ENCODE measurements at places on chromosomes 11 and 22.

- DNase-seq, result no peak
Observed at GRCh38 chr11:7524462-7525235, 10.8 kb downstream of the PPFIBP2 start.

GRCh38 chr22:19577422-19577966, 53.3 kb upstream of the CLDN5 start:
- no peak for DNase-seq

GRCh38 chr11:65425105-65425970, 2.7 kb downstream of the NEAT1 start:
- DNase-seq, result peak; percentile 73

DNA sequence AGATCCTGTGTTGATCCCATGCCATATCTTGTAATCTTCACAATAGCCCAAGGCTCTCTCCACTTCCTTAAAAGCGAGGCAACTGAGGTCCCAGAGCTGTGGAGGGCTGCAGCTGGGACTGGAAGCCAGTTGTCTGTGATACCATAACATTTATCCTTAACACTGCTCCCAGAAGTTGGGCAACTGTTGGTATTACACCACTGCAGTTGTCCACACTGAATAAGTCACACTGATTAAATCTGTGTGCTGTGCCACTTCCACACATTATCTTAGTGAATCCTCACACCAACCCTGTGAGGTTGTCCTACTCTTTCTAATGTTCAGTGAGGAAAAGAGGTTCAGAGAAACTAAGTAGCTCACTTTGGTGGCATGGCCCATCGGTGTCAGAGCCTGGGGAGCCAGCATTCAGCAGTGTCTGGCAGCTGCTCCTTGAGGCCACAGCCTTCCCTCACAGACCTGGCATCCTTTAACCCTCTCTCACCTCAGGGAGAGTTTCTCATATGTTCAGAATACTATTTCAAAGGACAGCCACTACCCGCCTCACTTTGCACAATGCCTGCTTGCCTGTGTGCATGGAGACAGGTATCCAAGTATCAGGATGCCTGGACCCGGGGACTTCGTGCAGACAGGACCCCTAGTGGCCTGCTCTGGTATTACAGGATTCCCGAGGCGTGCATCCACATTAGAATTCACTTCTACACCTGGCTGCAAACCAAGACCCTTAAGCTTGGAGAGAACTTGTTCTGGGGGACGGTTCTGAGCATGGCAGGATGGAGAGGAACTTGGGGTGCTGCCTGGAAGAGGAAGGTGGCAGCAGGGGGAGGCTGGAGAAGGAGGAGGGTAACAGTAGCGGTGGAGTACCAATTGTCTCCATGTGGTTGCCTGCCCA, 221.9 kb upstream of the TBCEL start:
- peak; percentile 48 for DNase-seq

- no peak for DNase-seq
Observed at GRCh38 chr11:84930863-84931262, 696.3 kb downstream of the DLG2 start.

- DNase-seq, result no peak
Observed at GRCh38 chr11:34302046-34302921, 55.5 kb downstream of the ABTB2 start.

DNA sequence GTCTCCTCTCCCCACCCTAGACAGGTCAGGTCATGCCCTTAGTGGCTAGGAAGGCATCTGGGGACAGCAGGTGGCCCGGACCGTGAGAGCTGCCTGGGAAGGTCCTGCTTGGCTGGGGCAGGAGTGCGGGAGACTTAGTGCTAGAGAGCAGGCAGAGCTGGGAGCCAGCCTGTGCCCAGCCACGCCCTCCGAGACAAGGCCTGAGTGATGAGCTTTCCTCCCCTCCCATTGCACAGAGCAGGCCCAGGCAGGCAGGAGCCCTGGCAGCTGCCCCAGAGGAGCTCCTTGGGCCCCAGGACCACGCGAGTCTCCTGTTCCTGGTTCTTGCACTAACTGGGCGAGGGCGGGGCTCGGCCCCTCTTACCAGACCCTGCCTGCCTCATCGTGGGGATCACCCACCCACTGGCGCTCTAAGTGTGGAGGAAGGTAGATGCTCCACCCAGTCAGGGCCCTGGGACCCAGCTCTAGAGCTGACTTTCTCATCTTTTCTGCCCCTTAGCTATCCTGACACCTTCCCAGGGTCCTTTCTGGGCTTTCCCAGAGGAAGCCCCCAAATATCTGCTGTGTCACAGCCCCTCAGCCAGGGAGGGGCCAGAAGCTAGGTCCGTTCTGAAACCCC, 44.9 kb downstream of the MACROD1 start:
- DNase-seq, result no peak

DNA sequence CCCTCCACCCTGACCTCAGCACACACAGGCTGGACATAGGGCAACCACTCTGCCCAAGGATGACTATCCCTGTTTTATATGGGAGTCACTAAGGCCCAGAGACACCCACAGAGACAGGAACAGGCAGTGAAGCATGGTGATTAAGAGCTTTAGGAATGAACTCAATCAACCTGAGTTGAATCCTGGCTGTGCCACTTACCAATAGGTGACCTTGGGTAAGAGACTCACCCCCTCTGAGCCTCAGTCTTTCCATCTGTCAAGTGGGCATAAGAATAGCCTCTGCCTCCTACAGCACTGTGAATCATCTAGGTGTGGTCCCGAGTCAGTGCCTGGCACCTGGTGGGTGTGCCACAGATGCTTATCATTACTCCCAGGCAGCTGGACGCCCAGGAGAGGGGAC, 6.8 kb downstream of the CRYBB1 start:
- no peak for DNase-seq

DNA sequence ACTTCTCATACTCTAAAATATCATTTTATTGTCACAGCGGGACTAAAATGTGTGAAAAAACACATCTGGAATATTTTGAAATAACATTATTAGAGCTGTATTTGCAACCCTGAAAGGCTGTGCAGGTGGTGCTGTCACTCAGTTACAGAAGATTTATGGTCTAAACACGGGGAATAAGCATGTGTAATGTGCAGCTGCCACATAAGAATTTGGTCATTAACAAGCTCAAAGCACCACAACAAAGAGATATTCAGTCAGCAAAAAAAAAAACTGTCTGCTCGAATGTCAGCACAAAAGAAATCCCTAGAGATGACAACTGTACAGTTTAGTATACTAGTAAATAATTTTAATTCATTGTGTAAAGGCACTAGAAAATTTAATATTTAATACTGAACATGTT, 31.3 kb downstream of the TMEM123 start:
- DNase-seq, result no peak

GRCh38 chr22:42198226-42198625, 67.6 kb upstream of the CYP2D6 start:
- no peak for DNase-seq

- DNase-seq, result no peak
Observed at GRCh38 chr22:17436382-17436980, 67.2 kb downstream of the CECR2 start.

GRCh38 chr11:130141561-130142341, 17.8 kb upstream of the ST14 start:
- DNase-seq, result no peak

GRCh38 chr22:26983311-26983710, 325.9 kb downstream of the MIAT start:
- no peak for DNase-seq

DNA sequence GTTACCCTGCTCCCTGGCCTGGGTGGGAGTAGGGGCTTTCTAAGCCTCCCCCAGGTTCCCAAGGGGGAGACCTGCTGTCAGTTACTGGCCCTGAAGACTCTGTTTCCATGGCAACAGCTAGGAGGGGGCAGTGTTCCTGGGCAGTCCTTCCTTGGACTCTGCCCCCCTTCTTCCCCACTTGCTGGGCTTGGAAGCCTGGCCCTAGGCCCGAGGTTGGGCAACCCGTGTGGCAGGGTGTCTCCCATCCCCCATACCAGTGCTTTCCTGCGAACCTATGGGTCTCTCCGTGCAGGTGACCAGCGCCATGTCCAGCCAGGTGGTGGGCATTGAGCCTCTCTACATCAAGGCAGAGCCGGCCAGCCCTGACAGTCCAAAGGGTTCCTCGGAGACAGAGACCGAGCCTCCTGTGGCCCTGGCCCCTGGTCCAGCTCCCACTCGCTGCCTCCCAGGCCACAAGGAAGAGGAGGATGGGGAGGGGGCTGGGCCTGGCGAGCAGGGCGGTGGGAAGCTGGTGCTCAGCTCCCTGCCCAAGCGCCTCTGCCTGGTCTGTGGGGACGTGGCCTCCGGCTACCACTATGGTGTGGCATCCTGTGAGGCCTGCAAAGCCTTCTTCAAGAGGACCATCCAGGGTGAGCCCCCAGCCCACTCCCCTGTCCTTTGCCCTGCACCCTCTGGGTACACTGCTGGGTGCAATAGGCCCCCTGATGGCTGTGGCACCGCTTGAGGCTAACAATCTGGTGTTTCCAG, 1.7 kb downstream of the ESRRA start:
- DNase-seq, result no peak

- DNase-seq, result no peak
Observed at GRCh38 chr11:75823415-75823814, 8.4 kb downstream of the UVRAG start.

GRCh38 chr11:95461858-95462257, 230.9 kb upstream of the SESN3 start:
- DNase-seq, result no peak

- DNase-seq, result no peak
Observed at GRCh38 chr22:18994701-18995326, 58.7 kb upstream of the PRODH start.

DNA sequence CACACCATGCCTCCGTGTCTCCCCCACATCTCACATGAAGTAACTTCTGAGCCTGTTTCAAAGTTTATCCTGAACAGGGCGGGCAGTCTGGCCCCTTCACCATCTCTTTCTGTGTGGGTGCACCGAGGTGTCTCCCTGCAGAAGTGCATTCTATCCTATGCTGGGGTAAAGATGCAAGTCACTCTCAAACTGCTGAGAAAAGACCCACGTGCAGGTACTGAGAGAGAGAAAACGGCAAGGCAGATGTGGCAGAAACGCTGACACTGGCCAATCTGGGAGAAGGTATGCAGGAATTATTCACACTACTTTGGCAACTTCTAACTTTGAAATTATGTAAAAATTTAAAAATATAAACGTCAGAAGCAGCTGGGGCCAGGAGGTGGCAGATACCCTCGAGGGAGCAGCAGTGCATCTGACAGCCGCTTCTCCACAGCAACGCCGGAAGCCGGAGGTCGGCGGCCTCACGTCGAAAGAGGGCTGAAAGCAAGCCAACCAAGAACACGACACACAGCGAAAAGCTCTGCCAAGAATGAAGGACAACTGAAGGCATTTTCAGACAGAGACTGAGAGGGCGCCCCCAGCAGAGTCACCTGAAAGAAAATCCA, 34.2 kb upstream of the MOB2 start:
- DNase-seq, result no peak

DNA sequence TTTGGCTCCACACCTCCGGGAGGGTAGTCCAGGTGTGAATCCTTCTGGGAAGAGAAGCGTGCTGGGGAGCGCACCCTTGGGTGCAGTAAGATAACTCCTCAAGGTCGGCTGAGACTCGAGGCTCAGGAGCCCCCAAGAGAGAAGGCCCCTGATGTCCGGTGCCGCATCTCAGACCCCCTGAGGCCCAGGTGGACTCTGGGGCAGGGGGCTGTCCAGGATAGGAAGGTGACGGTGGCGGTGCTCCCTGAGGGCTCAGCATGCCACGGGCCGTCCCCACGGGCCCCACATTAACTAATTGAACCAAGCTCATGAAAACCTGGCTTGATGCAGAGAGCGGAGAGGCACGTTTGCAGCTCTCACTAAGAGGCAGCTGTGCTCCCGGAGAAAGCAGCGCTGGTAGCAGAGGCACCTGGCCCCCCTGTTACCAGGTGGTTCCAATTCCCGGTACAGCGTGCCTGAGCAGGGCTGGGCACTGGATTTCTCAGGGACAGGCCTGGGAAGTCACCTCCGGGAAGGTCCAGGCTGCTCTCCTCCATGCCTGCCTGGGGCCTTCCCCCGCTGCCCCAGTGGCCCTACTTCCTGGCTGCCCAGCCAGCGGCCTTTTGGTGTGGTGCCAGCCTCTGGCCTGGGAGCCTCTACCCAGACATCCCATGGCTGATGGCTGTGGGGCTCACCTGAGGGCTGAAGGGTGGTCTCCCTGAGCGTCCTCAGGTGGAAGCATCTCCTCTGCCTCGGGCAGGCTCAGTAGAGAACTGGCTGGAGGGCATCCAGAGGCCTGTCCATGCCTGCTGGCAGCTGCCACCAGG, 1.1 kb downstream of the KCNQ1 start:
- no peak for DNase-seq

- DNase-seq, result no peak
Observed at GRCh38 chr11:75667831-75668450, 897 bp downstream of the MAP6 start.

DNA sequence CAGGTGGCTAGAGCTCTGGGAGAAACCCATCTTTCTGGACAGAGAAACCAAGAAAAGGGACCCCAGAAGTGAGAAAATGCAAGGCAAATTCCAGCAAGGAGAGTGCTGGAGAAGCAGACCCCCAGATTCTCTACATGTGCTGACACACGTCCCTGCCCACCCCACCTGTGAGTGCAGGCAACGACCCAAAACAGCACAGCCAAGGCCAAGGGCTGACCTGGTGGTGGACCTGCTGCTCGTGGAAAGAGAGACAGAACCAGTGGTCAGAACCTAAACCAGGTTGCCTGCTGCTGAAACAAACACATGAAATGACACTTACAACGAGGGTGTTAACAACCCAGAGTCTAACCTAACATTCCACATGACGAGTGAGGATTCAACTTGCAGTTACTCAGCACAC, 24.6 kb downstream of the TRMU start:
- DNase-seq, result no peak

DNA sequence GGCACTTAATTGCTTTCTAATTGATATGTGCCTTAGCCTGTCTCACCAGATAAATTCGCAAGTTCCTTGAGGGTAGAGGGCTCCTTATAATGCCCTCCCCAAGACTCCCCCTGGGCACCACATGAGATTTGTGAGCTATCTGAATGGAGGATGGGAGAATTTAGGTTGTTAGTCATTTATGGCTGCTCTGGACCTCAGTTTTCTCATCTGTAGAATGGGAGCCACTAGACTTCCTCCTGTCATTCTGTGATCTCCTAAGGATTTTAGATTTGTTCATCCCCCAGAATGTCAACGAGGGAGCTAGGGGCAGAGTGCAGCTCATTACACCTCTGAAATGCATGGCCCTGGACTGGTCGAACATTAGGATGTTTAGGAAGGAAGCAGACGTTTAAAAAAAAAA, 294.6 kb downstream of the MIAT start:
- no peak for DNase-seq

DNA sequence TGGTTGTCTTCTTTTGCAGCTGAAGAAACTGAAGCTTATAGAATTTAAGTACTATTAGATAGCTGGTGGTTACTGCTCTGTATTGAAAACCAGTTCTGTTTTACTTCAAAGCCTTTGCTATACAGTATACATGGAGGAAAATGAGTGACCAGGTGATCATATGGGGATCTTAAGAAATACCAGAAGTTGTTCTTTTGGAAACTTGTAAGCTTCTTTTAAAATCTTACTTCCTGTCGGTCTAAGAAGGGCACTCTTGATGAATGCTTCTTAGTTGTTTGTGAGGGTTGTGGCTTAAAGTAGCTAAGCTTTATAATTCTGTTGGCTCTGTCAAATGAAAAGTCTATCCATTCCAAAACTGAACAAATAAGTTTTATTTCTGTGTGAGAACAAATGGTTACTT, 55.2 kb downstream of the PDE3B start:
- DNase-seq, result no peak

- no peak for DNase-seq
Observed at GRCh38 chr11:65870706-65871681, 1.6 kb downstream of the EFEMP2 start.

GRCh38 chr11:3036419-3036818, 20.8 kb downstream of the CARS1 start:
- DNase-seq, result no peak

- DNase-seq, result peak; percentile 23
Observed at GRCh38 chr11:125626288-125626950, 1.5 kb downstream of the CHEK1 start.

GRCh38 chr22:20792966-20793728, 19.2 kb downstream of the SERPIND1 start:
- no peak for DNase-seq

Data from CD4-positive, alpha-beta T cell (primary cell).